ENCODE measurements at places on chromosomes 1 and 21.
A peak's percentile ranks its signal among the peaks of the same experiment; 100 is the strongest.

DNA sequence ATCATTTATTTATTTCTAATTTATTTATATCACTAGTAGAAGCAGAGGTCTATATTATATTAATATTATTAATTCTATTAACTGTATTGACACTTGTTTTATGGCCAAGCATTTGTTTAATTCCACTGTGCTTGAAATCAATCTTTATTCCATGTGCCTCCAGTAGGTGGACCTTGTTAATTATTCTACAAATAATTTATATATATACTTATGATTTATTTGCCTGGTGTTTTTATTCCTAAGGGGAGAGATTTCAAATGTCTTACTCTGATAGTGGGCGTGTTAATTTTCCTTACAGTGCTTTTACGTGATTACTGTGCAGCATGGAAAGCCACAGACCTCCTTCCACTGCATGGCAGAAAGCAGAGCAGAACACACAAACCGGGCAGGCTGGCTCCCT lies 17.5 kb upstream of the OR6N2 start:
- H3K4me1 ChIP-seq: no peaks in the 10 kb centered on the region
- H3K27ac ChIP-seq: no peak overlapping the region
- no peak overlapping the region for H3K4me3 ChIP-seq
- no peaks in the 10 kb centered on the region for H3K36me3 ChIP-seq

DNA sequence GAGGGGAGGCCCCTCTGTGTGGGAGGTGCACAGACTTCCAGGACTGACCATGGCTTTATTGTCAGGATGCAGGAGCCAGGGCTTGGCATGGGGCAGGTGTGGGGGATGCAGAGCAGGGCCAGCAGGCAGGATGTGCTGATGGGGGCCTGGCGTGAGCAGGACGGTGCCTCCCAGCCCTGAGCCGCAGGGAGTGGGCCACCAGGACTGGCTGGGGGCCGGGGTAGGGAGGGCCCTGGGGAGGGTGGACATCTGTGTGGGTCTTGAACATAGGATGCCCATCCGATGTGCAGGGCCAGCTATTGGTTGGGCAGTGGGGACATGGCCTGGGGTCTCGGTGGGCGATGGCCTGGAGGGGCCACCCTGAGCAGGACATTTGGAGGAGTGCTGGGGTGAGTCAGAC lies 15.6 kb downstream of the PRMT2 start:
- H3K4me3 ChIP-seq: no peak overlapping the region
- H3K27ac ChIP-seq: no peak overlapping the region
- H3K27me3 ChIP-seq: no peaks in the 10 kb centered on the region
- DNase-seq: no peak
- peaks cover 3% of the 10 kb centered on the region for H3K4me1 ChIP-seq

DNA sequence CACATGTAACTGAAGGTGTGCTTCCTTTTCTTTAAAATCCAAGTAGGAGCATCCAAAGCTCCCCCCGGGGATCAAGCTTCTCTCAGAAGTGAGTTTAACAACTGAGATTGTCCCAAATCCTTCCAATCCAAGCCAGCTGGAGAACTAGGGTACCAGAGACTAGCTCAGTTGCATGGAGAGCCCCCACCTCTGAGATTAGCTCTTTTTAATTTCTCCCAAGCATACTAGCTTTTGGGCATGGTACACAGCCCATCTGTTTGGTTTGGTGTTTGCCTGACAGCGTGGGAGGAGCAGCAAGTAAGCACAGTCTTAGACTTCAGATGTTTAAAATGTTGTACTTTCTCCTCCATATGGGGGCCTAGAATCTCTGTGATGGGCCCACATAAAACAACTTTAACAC lies 142.8 kb downstream of the ASTN1 start:
- peaks cover 19% of the 10 kb centered on the region for H3K36me3 ChIP-seq
- H3K4me3 ChIP-seq: no peak overlapping the region
- H3K27ac ChIP-seq: no peak overlapping the region
- peaks cover 20% of the 10 kb centered on the region for H3K4me1 ChIP-seq
- peak; percentile 84 for DNase-seq
- H3K27me3 ChIP-seq: no peaks in the 10 kb centered on the region

- H3K4me1 ChIP-seq: no peaks in the 10 kb centered on the region
- H3K36me3 ChIP-seq: no peaks in the 10 kb centered on the region
- H3K4me3 ChIP-seq: no peak overlapping the region
- H3K27me3 ChIP-seq: no peaks in the 10 kb centered on the region
- DNase-seq: no peak
- no peak overlapping the region for H3K27ac ChIP-seq
These were observed 48.5 kb upstream of the WARS2 start for GRCh38 chr1:119188926-119189325.

- no peak overlapping the region for H3K4me3 ChIP-seq
- no peak overlapping the region for H3K27ac ChIP-seq
- H3K4me1 ChIP-seq: no peaks in the 10 kb centered on the region
- no peaks in the 10 kb centered on the region for H3K27me3 ChIP-seq
- no peak for DNase-seq
- H3K36me3 ChIP-seq: no peaks in the 10 kb centered on the region
These were observed 420.8 kb downstream of the NPHP4 start for GRCh38 chr1:5571438-5571837.

DNA sequence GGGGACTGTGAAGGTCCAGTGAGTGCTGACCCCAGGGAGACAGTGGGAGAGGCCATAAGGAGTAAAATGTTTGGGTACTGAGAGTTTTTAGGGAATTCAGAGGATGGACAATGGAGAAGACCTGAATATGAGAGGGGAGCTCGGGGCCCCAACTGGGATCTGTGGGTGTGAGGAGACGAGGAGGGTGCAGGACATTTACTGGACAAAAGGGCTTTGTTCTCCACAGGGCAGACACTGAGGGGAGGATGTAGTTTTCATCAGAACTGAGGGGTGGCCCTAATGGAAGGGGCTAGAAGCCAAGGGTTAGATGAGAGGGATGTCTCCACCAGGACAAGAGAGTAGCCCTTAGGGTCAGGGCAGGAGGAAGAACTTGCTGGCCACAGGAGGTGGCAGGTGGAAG lies 30.0 kb downstream of the TMCC2 start:
- no peak for DNase-seq
- H3K27ac ChIP-seq: no peak overlapping the region
- H3K36me3 ChIP-seq: peaks cover 15% of the 10 kb centered on the region
- no peak overlapping the region for H3K4me3 ChIP-seq

DNA sequence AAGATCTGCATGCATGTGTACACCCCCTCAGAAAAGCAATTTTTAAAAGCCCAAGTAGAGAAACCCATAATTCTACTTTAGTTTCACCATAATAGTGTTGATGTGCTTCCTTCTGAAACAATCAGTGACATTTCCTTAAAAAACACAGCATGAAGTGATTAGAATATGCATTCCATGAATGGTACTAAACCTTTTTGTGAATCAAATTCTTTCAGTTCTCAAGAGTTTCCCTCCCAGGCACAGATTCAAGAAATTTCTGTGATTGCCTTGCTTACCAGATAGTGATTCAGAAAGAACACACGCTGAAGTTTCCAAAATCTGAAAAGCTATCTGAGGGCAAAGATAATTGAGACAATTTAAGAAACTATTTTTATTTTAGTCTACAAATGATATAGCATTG lies 136.4 kb upstream of the ADGRL2 start:
- no peak overlapping the region for H3K27ac ChIP-seq
- H3K27me3 ChIP-seq: no peaks in the 10 kb centered on the region
- no peaks in the 10 kb centered on the region for H3K4me1 ChIP-seq
- H3K4me3 ChIP-seq: no peak overlapping the region
- peak; percentile 29 for DNase-seq

- H3K36me3 ChIP-seq: no peaks in the 10 kb centered on the region
- no peak for DNase-seq
- no peak overlapping the region for H3K4me3 ChIP-seq
- peaks cover 24% of the 10 kb centered on the region for H3K4me1 ChIP-seq
- no peak overlapping the region for H3K27ac ChIP-seq
These were observed 118.6 kb upstream of the RAB4A start for GRCh38 chr1:229152311-229152710.

GRCh38 chr1:180560868-180561600 lies 2.3 kb downstream of the OVAAL start:
- no peaks in the 10 kb centered on the region for H3K27me3 ChIP-seq
- no peak overlapping the region for H3K27ac ChIP-seq
- H3K4me3 ChIP-seq: no peak overlapping the region
- H3K36me3 ChIP-seq: no peaks in the 10 kb centered on the region
- no peak for DNase-seq

DNA sequence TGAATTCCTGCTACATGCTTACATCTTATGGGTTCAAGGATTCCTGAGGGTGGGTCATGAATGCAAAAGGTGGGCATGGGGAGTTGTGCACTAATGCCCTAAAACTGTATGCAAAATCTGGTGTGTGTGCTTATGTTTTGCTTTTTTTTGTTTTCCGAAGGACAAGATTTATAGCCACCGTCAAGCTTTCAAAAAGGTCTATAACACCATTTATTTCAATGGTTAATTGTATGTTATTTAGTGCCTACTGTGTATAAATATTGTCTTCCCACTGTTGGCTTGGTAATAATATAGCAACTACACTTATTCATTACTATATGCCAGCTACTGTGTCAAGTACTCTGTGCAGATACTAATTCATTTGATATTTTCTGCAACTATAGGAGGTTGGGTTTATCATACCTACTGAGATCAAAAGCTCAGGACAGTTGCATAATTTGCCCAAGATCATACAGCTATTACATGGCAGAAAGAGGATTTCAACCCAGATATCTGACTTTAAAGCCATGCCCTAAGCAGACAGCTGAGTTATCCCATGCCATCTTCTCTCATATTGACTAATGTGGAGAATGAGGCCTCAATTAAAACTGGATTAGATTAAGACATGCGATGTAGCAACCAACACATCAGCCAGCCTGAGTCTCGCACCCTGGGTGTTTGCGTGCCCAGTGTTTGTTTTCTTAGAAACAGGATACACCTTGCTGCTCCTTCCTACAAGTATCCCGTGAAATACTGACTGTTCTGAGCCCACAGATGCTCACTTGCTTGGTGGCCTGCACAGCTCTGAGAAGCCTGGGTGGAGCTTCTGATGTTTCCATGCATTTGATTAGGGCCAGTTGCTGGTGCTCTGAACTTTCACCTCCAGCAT lies 34.6 kb downstream of the GADD45A start:
- H3K36me3 ChIP-seq: no peaks in the 10 kb centered on the region
- H3K4me1 ChIP-seq: peaks cover 23% of the 10 kb centered on the region
- no peak for DNase-seq

DNA sequence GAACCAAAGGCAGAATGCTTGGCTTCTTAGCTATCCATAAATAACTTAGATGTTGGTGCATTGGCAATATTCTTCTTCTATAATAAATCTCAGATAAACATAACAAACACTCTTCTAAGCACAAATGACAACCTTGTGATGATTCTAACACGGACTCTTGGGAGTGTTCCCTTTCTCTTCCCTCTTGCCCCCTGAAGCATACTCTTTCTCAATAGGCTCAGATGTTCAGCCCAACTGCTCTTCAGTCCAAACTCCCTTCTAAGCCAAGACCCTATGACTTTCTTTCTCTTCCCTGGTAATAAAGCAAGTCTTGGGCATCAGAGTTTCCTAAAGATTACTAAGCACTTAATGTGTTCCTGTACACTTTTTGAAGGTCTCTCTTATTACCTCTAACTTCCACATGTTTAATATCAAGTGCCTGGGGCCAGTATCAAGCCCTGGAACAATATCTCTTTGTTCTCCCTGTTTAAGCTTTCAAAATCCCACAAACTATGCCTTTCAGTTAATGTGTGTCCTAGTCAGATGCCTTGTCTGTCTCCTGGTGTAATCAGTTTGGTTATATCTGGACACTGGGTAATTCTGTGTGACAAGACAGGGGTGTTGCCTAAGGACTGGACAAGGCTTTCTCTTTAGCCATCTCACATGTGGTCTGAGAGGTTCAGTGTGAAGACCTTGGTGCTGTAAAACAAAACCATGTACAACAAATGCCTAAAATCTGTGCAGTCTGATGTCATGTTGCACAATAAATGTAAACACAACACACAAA lies 92.9 kb upstream of the IVNS1ABP start:
- H3K4me1 ChIP-seq: no peaks in the 10 kb centered on the region
- no peak overlapping the region for H3K27ac ChIP-seq
- no peak overlapping the region for H3K4me3 ChIP-seq

DNA sequence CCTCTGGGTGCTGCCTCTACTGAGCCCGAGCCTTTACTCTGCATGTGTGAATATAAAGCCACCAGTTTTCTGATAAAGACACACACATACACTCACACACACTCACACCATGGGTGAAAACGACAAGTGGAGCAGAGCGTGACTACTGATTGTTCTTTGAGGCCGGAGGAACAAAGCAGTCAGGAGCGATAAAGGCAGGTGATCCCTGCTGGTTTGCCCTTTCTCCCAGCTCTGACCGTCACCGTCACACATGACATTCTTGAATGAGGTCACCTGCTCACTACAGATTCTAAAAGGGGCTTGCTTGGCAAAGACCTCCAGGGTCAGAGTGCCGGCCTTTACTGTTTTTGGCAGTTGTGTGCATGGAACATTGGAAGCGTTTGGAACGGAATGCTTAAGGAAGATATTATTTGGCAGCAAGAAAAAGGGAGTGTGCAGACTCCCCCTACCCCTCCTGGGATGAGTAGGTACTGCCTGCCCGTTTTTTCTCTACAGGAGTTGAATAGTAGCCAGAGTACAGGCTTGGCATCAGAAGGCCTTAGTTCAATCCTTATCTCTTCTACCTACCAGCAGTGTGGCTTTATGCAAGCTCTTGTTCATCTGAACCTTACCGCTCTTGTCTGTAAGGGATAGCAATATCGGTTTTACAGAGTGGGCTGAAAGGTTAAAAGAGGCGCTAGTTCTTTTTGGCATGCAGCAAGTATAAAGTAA lies 79.7 kb downstream of the PBX1 start:
- peaks cover 34% of the 10 kb centered on the region for H3K4me1 ChIP-seq
- DNase-seq: no peak
- H3K4me3 ChIP-seq: no peak overlapping the region
- no peaks in the 10 kb centered on the region for H3K27me3 ChIP-seq
- peaks cover 3% of the 10 kb centered on the region for H3K36me3 ChIP-seq

DNA sequence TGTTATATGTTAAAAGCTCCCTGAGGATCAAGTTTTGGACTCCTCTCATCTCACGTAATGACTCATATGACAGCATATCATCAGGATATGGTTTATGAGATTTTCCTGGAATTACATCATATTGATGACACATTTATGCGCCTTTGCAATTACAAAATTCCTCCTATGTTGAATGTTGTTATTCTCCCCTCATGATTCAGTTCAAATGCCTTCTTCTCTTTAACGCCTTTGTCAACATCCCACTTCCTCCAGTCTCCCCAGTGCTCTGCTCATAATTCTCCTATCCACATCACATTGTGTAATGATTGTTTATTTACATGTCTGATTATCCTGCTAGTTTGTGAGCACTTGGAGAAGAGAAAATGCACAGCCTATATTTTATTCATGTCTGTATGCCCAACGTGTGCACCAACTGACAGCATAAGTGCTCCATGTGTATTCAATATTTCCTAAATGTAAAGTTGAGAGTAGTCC lies 80.9 kb upstream of the BACH1 start:
- H3K4me3 ChIP-seq: no peak overlapping the region
- no peaks in the 10 kb centered on the region for H3K4me1 ChIP-seq
- DNase-seq: no peak
- no peak overlapping the region for H3K27ac ChIP-seq

- peaks cover 8% of the 10 kb centered on the region for H3K36me3 ChIP-seq
- DNase-seq: no peak
- no peaks in the 10 kb centered on the region for H3K27me3 ChIP-seq
These were observed 88.4 kb downstream of the DYRK1A start for GRCh38 chr21:37454869-37455503.

GRCh38 chr1:229238674-229239415 lies 32.1 kb upstream of the RAB4A start:
- H3K27ac ChIP-seq: no peak overlapping the region
- no peaks in the 10 kb centered on the region for H3K27me3 ChIP-seq
- no peaks in the 10 kb centered on the region for H3K4me1 ChIP-seq
- H3K4me3 ChIP-seq: no peak overlapping the region
- no peaks in the 10 kb centered on the region for H3K36me3 ChIP-seq

GRCh38 chr1:214452152-214452784 lies 99.1 kb downstream of the PTPN14 start:
- H3K27ac ChIP-seq: no peak overlapping the region
- no peaks in the 10 kb centered on the region for H3K36me3 ChIP-seq
- DNase-seq: peak; percentile 77
- H3K27me3 ChIP-seq: no peaks in the 10 kb centered on the region
- no peaks in the 10 kb centered on the region for H3K4me1 ChIP-seq
